ENCODE measurements at places on chromosomes 6 and 20.

- no peak for DNase-seq
Observed at GRCh38 chr20:51687108-51687507, 81.1 kb downstream of the ATP9A start.

DNA sequence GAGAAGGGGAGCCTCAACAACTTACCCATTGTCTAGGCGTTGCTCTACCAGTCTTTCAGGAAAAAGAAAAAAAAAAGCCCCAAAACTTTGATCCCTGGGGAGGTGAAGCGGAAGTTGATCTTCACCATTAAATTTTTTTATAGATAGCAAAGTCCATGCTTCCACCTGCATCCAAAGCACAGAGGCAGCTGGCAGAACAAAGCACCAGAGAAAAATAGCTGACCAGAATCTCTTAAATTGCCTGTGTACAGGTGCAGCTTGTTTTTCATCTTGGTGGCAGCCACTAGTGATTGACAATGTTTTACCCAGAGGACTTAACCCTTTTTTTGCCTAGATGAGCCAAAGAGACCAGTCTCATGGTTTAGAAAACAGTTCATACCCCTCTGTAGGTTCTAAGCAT lies 86.0 kb downstream of the MYB start:
- DNase-seq = peak; percentile 46

DNA sequence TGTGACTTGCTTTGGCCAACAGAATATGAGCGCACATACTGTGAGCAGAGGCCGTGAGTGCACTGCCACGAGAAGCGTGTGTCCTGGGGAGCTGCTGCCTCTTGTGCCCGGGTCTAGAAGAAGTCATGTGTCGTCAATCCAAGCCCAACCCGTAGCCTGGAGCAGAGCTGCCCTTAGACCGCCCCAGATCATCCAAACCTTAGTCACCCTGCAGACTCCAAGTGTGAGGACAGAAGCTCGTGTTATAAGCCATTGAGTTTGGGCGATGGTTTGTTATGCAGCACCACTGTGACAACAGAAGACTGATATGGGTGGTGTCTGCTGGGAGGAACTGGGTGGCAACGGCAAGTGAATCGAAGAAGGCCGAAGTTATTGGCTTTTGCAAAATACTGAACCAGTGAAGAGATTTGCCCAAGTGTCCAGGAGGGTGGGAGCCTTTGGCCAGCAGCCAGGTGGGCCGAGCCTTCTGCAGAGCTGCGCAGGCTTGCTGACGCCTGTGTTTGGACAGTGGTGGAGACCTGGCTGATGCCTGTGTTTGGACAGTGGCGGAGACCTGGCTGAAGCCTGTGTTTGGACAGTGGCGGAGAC lies 101.3 kb upstream of the SULF2 start:
- no peak for DNase-seq

DNA sequence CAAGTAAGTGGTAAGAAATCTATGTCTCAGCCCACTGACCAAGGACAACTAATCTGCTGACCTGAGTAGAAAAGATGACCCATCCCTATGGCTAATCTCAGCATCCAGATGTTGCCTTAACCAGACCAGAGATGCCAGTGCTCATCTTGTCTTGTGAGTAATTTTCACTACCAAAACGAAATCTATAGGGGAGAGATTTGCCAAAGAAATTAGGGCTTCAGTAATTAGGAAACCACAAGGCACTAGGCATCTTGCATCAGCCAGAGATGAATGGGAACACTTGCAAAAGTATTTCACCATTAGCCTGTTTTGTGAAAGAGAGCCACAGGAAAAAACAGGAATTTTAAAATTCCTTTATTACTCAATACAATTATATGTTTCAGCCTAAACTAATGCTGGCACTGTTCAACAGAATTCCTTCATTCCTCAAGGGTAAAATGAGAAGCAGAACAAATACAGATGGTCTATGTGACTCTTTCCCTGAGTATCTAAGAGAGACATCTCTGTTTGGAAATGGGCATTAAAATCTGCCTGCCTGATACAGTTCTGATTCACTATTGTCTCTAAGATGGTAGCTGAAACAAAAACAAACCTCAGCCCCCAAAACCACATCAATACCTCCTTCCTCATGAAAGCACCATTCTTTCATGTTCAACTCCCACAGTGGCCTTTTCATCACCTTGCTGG lies 87.8 kb downstream of the GMDS start:
- DNase-seq = no peak

DNA sequence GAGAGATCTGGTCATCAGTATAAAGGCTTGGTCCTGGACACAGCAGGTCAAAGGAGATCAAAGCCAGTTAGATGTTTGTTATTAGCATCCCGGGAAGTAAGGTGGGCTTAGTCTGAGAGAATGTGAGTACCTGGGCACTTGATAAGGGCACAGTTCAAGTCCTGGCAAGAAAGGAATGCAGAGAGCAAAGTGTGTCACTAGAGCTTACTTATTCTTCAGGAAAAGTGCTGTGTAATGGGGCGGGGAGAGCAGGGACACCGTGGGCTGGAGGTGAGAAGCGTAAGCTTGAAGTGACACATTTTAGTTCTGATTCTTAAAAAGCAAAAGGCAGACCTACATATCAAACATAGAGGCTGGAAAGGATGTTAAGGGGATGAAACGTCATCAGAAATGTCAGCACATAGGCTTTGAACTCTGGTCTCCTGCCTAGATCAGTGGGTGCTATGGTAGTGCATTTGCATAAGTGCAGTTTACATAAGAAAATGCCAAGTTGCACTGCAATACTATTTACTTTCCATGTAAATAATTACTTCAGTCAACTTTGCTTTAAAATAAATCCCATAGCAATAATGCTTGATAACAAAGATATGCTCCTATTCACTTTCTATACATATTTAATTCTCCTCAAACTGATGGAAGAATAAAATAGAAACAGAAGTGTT lies 2.6 kb downstream of the SAMD5 start:
- no peak for DNase-seq

GRCh38 chr20:23631981-23632710 lies 5.6 kb downstream of the CST3 start:
- no peak for DNase-seq

DNA sequence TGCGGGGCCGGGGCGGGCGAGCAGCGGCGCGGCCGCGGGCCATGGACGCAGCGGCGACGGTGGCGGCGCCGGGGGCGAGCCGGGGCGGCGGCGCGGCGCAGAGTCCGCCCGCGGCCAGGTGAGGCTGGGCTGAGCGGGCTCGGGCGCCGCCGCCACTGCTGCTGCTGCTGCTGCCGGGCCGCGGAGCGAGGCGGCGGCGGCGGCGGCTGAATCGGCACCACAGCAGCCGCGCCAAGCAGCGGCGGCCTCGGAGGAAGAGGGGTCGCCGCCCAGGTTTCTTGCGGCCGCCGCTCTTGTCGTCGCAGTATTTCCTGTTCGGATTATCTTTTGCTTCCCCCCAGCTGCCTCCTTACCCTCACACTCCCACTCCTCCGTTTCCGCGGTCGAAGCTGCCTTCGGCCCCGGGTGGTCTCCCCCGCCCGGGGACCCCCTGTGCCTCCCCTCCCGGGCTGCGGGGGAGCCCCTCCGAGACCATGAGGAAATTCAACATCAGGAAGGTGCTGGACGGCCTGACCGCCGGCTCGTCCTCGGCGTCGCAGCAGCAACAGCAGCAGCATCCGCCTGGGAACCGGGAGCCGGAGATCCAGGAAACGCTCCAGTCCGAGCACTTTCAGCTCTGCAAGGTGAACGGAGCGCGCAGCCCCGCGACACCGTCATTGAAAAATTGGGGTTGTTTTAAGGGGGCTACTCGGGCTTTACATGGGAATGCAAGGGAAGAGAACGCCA lies at the start of gene STXBP5:
STXBP5 (plus strand) TSS at position 358 of the 726 bp plus-strand sequence; CDS start at position 474, 116 bp downstream.
- no peak for DNase-seq

DNA sequence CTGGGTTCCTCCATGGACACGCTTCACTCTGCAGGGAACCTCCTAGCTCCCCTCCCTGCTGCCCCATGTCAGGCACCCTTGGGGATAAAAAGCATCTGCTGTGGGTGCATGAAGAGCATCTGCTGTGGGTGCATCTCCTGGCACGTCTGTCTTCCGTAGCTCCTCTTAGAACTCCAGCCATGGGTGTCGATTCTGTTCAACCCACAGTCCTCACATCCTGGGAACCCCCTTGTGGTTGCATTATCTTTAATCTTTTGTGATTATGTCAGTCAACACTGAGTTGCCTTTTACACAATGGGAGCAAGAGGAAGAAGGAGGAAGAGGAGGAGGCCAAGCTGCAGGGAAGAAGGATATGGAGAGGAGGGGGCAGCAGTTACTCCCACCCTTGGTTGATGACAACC lies 24.1 kb upstream of the CCR6 start:
- no peak for DNase-seq

DNA sequence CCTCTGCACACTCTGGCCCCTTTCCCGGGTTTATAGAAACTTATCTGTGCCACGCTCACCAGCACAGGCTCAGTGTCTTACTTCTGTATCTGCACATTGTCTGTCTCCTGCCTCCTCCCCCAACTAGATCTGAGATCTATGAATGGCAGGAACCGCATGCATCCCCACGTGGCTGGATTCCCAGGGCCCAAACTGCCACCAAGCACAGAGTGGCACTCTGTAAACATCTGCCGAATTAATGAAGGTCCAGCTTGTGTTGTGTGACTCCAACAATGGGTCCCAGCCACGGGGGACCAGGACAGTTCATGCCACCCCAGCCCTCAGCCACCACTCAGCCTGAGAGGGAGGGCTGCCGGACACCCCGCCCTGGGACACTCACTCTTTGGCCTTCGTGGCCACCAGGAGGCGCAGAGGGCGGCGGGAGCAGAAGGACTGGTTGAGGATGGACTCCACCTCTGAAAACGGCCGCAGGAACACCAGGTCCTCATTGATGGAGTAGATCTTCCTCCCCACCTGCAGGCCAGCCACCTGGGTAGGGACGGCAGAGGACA lies 171.1 kb downstream of the PREX1 start:
- no peak for DNase-seq

DNA sequence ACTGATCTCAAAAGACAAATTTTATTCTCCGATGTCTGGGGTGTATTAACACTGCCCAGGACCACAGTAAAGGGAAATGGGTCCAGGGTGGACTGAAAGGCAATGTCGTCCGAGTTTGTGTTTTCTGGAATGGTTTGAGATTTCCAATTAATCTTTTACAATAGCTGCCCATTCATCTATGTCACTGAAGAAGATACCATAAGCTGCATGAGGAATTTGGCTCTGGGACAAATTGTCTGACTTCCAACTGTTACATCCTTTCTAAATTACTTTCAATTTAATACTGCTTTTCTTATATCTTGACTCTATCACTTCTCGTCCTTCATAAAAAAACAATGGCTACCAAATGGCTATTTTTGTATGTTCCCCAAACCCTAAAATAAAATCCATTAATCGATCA lies 130.7 kb upstream of the KCNK16 start:
- no peak for DNase-seq

DNA sequence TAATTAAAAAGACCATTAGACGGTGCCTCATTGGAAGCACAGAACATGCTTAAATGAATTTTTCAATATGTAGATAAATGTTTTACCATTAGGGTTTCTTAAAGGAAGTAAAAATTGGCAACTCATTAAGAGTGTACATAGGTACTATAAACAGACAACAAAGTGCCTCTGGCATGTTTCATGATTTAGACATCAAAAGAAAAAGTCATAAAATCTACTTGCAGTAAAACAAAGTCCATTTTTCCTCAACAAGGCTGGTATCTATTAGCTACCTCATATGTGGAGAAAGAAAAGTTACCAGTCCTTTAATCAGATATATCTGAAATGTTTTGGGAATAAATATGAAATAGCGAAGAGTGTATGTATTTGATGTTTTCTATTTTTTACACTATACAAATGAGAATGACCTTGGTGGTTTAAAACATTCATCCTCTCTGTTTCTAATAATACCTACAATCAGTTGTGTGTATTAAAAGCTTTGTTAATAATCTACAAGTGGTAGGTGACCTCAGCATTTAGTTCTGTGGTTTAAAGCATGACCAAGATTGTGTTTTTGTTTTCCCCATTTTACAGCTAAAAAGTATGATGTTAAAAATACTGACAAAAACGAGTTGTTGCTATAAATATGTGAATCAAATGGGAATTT lies 87.5 kb downstream of the HDGFL1 start:
- DNase-seq = no peak

DNA sequence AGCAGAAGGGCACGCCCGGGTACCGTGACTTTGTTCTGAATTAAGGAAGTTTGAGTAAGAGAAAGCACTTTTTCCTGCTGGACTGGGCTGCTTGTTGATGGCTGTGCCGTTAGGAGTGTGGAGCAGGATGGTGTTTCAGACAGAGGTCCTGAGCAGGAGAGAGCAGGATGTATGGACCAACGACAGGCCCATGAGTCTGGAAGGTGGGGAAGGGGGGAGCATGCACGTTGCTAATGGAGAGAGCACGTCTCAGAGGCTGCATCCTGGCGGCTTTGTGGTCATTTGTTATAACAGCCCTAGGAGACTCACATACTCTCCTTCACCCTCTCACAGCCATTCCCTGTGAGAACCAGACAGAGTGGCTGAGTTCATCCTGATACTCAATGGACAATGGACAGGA lies 56.8 kb downstream of the PHACTR3 start:
- DNase-seq = no peak

DNA sequence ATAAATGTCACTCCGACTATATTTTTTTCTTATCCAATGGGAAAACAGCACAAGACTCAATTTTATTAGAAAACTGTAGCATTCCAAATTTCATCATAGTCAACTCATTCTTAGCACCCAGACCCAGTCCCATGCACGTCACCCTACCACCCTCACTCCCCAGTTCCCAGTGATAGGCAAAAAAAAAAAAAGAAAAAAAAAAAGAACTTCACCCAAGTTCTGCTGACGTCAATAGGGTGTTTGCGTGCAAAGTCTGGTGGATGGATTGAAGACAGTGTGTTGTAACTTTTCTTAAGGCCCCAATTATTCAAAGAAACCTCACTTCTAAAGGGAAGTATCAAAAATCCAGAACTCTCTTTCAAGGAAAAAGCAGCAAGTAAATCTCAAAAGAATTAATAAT lies 213.9 kb upstream of the PRDM1 start:
- no peak for DNase-seq

GRCh38 chr20:16472045-16472872 lies 101.0 kb downstream of the KIF16B start:
- DNase-seq = no peak

DNA sequence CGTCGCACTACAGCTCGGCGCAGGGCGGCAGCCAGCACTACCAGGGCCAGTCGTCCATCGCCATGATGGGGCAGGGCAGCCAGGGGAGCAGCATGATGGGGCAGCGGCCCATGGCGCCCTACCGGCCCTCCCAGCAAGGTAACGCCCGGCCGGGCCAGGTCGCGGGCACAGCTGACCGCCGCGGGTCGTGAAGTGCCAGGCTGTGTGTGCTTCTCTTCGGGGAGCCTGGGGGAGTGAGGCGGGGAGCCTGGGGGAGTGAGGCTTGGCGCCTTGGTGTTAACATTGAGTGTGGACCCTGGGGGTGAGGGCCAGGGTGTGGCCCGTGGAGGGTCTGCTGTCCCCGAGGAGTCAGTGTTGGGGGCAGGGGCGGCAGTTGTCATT lies 19.4 kb upstream of the MTG2 start:
- DNase-seq = no peak

- no peak for DNase-seq
Observed at GRCh38 chr6:34280216-34280615, 31.4 kb upstream of the SMIM29 start.
